ENCODE measurements at places on chromosomes 2 and 18. TPM values are rescaled to one million over a fixed set of nuclear protein-coding genes. Genes with fewer than 3 reads are reported as not detected.

SOX11 gene
- total RNA-seq = not detected

TBR1 gene
- total RNA-seq = not detected

UPP2 gene
- total RNA-seq = not detected

FAM237A gene
- not detected for total RNA-seq

HTR2B gene
- total RNA-seq = 0.75 TPM

VWC2L gene
- not detected for total RNA-seq

PDE1A gene
- 4.8 TPM for total RNA-seq

EVX2 gene
- not detected for total RNA-seq

METTL4 gene
- not detected for total RNA-seq

DNA sequence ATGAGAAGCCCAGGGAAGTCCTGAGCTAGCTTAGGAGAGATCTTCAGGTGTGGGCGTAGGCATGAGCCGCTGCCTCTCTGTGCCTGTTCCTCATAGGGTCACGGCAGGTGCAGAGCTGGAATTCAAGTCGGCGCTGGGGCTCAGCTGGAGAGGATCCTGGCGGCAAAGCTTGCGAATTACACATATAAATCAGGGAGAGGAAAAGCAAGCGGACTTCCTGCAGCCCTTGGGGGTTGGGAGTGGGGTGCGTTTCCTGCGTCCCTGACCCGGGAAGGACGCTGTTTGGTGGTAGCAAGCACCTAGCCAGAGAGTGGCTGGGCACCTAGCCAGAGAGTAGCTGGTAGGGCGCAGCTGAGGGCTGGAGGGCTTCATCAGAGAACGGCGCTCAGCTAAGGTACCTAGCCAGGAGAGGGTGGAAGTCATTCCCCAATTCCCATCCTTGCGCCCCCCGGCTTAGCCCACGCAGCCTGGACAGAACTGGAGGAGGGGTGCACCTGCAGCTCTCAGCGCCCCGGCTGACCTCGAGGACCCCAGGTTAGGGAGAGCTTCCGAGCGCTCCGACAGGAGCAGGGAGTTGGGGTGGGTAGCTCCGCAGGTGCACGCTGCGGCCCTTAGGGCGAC is 459 bp upstream of the EFR3B start:
- peak; percentile 72 for DNase-seq
- no peaks in the 10 kb centered on the region for H3K36me3 ChIP-seq

GRCh38 chr2:120346667-120347358 is 877 bp downstream of the INHBB start:
- peaks cover 13% of the 10 kb centered on the region for H3K27me3 ChIP-seq
- no peak overlapping the region for H3K27ac ChIP-seq
- no peak for DNase-seq
- H3K4me1 ChIP-seq = peaks cover 31% of the 10 kb centered on the region

DNA sequence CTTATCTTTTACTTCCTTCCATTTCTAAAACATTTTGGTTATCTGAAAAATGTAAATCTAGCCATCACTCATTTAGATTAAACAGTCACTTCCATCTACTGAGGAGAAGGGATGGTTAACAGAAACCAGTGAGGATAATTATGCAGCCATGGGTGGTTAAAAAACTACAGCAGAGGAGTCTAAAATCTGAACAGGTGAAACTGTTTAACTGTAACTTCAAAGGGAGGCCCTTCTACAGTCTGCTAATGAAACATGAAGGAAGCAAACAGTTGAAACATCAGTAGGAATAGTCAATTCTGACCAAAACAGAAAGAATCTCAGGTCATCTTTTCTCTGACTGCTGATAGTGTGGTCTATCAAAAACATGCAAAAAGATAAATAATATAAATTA is 71.0 kb downstream of the DTNB start:
- DNase-seq = no peak
- H3K36me3 ChIP-seq = no peaks in the 10 kb centered on the region
- H3K4me1 ChIP-seq = no peaks in the 10 kb centered on the region
- H3K4me3 ChIP-seq = no peak overlapping the region
- H3K27me3 ChIP-seq = no peaks in the 10 kb centered on the region

DNA sequence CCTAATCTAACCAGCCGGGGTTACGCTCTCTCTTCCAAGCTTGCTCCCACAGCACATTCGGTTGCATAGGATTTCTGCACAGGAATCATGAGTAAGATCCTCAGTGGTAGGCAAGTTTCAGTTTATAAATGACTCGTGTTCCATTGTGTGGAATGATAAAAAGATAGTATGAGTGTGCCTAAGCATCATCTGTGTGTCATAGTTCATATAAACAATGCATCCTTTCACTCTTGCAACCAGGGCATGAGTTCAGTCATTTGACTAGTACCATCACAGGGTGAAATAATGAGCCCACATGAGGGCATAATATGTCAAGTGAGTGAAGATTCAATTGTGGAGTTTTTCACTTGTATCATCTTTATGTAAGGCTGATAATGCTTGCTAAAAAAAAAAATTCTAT is 417.1 kb upstream of the CDH2 start:
- no peak overlapping the region for H3K4me3 ChIP-seq
- no peaks in the 10 kb centered on the region for H3K4me1 ChIP-seq
- H3K27me3 ChIP-seq = no peaks in the 10 kb centered on the region
- no peak for DNase-seq
- H3K36me3 ChIP-seq = no peaks in the 10 kb centered on the region

DNA sequence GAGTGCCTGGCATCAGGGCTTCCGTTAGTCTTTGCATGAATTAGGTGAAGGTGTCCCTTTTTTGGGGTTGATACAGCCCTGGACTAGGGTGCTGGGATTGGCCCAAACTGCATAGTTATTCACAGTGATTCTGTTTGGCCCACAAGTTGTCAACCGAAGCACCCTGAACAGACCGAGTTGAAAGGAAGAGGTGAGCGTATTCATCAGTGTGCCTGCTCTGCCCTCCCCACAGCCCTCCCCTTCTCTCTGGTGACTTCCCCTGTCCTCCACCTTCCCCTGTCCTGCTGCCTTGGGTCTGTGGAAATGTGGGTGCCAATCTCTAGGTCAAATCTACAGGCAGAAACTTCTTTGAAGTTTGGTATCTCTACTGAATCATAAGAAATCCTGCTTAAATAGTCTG is 330.5 kb downstream of the DYSF start:
- no peak for DNase-seq
- peaks cover 10% of the 10 kb centered on the region for H3K4me1 ChIP-seq
- no peaks in the 10 kb centered on the region for H3K36me3 ChIP-seq

DNA sequence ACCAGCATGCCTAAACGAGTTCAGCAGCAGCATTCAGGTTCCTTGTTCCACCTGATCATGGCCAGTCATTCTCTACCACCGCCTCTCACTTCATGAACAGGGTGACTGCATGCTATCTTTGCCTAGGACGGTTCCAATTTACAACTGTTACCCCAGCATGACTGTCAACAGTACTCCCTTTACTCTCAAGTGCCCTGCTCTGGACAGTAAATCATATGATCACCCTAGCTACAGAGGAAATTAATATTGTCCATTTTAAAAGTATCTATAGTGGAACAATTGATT is 25.7 kb downstream of the MGAT4A start:
- H3K4me1 ChIP-seq = peaks cover 50% of the 10 kb centered on the region
- no peak for DNase-seq
- H3K27ac ChIP-seq = no peak overlapping the region
- H3K36me3 ChIP-seq = no peaks in the 10 kb centered on the region
- no peaks in the 10 kb centered on the region for H3K27me3 ChIP-seq
- H3K4me3 ChIP-seq = no peak overlapping the region

GRCh38 chr18:27787547-27787946 is 389.4 kb downstream of the CDH2 start:
- no peaks in the 10 kb centered on the region for H3K4me1 ChIP-seq
- no peak overlapping the region for H3K27ac ChIP-seq
- H3K36me3 ChIP-seq = no peaks in the 10 kb centered on the region

GRCh38 chr2:182650704-182651103 is 65.4 kb upstream of the DNAJC10 start:
- no peaks in the 10 kb centered on the region for H3K27me3 ChIP-seq
- DNase-seq = no peak
- peak overlapping the region; percentile 15 for H3K4me3 ChIP-seq

GRCh38 chr18:949724-950631 is 45.3 kb downstream of the ADCYAP1 start:
- H3K27ac ChIP-seq = no peak overlapping the region
- H3K4me1 ChIP-seq = no peaks in the 10 kb centered on the region
- no peak overlapping the region for H3K4me3 ChIP-seq
- H3K27me3 ChIP-seq = no peaks in the 10 kb centered on the region
- DNase-seq = no peak

DNA sequence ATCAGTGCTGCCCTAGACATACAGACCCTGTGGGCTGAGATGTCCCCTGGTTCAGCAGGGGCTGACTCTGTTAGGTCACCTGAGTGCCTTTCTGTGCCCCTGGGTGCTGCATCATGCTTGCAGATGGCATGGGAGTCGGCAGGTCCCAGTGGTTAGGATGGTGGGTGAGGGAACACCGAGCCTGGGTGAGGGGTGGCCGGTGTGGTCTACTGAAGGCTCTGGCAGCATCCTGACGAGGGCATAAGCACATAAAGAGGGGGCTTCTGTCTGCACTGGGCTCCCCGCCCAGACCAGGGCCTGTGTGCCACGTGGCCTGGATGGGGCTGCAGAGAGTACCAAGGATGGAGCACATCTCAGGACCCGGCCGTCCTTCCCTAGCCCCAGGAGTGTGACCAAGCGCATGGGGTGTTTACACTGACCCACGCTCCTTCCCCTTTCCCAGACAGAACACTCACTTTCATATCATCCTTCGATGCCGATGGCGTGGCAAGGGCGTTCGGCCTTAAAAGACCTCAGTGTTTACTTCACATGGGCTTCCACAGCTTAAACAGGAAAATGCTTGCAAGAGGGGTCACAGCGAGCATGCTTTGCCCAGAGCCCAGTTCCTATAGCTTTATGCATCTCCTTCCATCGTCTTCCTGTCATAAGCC is 115.1 kb downstream of the STPG4 start:
- no peak overlapping the region for H3K4me3 ChIP-seq
- DNase-seq = no peak
- peak overlapping the region; percentile 97 for H3K27ac ChIP-seq
- H3K4me1 ChIP-seq = peaks cover 44% of the 10 kb centered on the region

GRCh38 chr2:31379747-31380146 is 34.8 kb downstream of the XDH start:
- H3K27ac ChIP-seq = no peak overlapping the region
- no peak overlapping the region for H3K4me3 ChIP-seq
- H3K36me3 ChIP-seq = no peaks in the 10 kb centered on the region
- no peak for DNase-seq
- H3K27me3 ChIP-seq = no peaks in the 10 kb centered on the region

- no peak overlapping the region for H3K27ac ChIP-seq
- H3K4me1 ChIP-seq = no peaks in the 10 kb centered on the region
- no peaks in the 10 kb centered on the region for H3K36me3 ChIP-seq
- DNase-seq = no peak
- peak overlapping the region; percentile 47 for H3K4me3 ChIP-seq
- H3K27me3 ChIP-seq = no peaks in the 10 kb centered on the region
These were observed 759 bp downstream of the GALNT13 start for GRCh38 chr2:153872311-153873051.

All from ascending aorta (tissue), 2 donors.